Left lobe of liver (tissue), 2 donors: ENCODE measurements at places on chromosomes 5 and 9. TPM values are rescaled to one million over a fixed set of nuclear protein-coding genes. Genes with fewer than 3 reads are reported as not detected.

Gene WDR38
- total RNA-seq = not detected

- no peak for DNase-seq
Measured at GRCh38 chr5:181218795-181219124, 4.3 kb upstream of the TRIM41 start.

Gene PDE6A
- not detected for total RNA-seq

Gene GARNL3
- total RNA-seq = 7.4 TPM

DNA sequence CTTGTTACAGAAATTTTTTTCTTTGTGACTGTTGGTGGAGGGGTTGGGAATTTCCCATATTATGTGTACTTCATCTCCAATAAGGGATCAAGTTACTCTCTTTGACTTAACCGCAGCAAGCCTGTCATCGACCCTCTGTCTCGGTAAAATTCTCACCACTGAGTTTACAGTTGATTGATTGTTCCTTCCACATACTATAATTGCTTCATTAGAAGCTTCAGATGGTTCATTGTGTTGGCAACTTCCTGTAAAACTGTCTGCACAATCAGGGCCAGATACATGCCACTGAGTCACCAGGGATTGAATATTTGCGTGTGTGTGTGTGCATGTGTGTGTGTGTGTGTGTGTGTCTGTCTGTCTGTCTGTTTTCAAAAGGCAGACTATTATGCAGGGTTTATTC lies 176.6 kb downstream of the ZNF462 start:
- no peak for DNase-seq
